Central memory CD4-positive, alpha-beta T cell (primary cell): ENCODE measurements at places on chromosomes 5 and 9.

GRCh38 chr5:53942724-53943123 lies 367.6 kb downstream of the ARL15 start:
- DNase-seq = no peak

DNA sequence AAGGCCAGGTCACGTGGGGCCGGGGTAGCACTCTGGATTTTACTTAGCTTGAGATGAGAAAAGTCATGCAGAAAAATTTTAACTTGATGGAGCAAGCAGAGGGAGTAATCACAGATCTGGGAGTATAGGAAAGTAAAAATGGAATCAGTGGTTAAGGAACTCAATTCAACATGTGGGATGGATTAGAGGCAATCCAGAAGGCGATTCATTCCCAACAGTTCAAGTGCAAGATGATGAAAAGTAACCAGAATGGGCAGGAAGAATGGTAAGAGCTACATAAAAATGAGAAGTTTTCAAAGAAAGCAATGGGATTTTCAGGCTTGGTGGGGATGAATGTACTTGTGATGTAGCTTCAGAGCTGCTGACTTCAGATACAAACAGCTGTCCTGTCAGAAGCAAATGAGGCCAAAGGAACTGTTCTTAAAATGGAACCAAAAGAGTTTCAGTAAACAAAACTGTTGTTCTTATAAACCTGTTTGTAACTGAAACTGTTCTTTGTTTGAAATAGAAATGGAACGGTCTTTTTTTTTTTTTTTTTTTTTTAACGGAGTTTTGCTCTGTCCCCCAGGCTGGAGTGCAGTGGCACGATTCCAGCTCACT lies 5.6 kb upstream of the SEC24A start:
- no peak for DNase-seq

DNA sequence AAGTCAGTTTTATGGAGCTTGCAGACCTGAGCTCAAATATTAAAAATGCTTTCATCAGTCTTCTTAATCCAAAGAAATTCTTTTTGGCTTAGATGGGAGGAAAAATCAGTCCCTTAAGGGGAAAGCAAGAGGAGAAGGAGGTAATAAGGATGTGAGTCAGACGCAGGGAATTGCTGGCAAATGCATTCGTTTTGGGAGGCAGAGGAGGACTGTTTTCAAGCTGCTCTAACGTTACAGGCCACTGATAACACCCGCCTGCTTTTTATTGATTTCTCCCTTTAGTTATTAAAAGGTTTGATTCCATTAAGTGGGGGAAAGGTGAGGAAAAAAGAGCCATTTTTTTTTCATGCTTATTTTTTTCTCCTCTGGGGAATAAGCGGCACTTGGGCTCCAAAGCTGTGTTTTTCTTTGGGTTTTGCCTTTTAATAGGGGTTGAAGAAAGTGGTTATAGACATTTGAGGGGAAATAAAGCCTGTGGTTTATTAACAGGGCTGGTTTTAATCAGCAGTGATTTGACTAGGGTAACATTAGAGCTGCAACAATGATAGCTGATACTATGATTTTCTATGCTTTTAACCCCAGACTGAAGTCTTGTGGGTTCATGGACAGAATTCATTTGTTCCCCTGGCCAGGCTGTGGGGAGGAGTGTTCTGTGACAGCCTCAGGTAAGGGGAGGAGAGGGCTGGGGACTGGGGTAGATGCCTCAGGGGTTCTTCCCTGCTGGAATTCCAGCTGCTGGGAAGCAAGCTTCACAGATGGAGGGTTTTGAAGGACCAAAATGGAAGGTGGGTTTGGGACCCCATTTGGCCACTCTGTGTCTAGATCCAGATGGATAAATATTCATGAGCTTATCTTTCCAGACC lies 225.2 kb downstream of the GAS1 start:
- DNase-seq = no peak

DNA sequence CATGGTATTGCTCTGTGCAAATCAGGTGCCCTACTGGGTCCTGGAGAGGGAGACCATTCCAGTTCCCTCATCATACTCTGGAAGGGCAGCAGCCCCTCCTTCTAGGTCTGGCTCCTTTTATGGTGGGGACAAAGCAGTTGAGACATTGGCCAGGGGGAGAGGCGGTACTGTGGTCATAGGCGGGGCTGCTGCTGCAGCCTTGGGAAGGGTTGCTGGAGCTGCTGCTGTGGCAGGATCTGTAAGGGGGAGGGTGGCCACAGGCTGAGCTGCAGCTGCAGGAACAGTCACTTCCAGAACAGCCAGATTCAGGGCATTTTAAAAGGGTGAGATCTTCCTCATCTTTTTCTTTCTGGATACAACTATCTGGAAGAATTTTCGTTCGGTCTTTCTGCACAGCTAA lies 233.0 kb upstream of the SGCD start:
- no peak for DNase-seq

DNA sequence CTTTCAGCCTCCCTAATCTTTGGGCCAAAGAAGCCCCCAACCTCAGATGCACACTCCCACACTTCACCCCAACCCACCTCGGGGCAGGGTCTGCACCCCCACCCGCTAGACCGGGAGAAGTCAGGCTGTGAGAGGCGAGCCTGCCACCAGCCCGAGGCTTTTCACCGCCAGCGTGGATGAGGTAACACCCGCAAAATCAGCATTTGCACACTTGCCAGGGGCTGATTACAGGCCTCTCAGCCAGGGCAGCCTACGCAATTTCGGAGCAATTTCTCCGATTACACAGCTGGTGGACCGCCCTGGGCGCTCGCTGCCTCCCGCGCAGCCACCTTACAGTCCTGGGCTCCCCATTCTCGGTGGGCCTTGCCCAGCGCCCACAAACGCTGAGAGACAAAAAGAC lies 68.5 kb downstream of the FOXD1 start:
- DNase-seq = no peak

DNA sequence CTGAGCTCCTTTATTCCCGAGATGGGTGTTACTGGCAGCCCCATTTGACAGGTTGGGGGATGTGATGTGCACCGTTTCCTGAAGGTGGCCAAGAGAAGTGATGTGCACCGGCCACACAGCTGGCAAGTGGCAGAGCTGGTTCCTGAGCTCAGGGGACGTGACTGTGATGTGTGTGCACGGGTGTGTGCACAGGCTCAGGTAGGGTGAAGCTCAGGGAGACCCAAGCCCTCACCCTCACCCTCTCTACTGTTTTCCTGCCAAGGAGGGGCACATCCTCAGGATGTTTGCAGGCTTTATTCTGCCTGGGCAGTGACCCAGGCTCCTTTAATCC lies 56.6 kb downstream of the WWC1 start:
- no peak for DNase-seq

- no peak for DNase-seq
These were observed 365.1 kb upstream of the PRR16 start for GRCh38 chr5:120098902-120099535.

DNA sequence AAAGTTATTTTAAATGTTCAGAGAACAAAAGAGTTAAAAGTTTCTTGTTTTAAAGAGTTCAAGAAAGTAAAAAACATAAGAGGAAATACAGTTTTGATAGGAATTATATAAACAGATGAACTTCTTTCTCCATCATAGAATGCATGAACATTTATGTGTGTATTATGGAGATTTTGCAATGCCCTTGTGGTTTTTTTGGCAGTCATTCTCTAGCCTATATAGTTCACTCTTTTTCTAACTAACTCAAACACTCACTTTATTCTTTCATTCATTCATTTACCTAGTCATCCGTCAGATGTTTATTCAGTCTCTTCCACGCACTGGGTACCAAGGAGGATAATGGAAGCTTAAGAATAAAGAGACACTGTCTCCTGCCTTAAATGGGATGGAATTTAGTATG lies 195.9 kb upstream of the VLDLR start:
- no peak for DNase-seq

DNA sequence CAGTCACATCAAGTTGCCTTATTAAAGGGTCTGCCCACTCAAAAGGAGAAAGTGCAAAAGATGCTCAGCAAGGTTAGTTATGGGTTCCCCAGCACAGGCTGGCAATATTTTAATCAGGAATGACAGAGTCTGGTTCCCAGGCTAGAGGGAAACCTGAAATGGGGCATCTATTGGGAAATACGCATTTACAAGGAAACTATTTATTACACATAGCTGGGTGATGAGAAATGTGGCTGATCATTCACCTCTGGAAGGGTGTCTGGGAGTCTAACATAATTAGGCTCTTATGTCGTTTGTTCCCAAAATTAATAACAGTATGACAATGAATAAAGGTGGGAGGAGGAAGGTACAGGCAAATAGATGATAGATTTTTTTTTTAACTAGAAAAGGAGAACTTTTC lies 314.7 kb downstream of the ENC1 start:
- DNase-seq = no peak

GRCh38 chr9:110426052-110426709 lies 88.5 kb upstream of the TXNDC8 start:
- DNase-seq = no peak

DNA sequence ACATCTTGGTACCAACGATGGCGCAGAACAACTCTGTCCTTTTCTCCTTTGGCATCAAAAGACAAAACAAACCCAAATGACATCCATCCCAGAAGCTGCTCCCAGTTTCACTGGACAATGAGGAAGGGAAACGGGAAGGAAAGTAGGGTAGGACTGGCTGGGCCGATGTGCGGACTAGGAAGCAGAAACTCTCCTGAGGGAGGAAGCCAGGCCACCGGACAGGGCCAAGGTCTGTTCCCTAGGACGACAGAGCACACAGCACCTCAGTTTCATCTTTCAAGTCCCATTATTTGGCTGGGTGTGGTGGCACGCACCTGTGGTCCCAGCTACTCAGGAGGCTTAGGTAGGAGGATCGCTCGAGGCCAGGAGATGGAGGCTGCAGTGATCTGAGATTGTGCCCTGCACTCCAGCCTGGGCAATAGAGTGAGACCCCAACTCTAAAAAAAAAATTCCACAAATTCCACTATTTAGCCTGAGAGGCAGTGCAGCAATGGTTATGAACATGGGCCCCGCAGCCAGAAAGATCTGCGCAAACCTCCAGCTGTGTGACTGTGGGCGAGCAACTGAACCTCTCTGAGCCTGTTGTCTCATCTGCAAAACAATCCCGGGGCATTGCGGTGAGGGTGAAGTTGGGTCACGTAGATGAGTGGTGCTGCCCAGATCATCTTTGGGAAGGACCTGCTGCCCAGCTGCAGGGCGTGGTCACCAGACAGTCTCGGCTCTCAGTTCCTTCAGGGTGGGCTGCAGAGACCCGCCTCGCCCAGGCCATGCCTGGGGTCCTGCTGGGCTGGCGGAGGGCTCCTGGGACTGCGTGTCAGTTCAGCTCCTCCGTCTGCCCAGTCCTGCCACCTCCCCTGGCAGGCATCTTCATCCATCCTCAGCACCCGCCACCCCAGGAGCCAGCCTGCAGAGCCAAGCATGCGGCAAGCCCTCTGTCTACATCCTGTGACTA lies 101.2 kb upstream of the RAPGEF1 start:
- DNase-seq = no peak

DNA sequence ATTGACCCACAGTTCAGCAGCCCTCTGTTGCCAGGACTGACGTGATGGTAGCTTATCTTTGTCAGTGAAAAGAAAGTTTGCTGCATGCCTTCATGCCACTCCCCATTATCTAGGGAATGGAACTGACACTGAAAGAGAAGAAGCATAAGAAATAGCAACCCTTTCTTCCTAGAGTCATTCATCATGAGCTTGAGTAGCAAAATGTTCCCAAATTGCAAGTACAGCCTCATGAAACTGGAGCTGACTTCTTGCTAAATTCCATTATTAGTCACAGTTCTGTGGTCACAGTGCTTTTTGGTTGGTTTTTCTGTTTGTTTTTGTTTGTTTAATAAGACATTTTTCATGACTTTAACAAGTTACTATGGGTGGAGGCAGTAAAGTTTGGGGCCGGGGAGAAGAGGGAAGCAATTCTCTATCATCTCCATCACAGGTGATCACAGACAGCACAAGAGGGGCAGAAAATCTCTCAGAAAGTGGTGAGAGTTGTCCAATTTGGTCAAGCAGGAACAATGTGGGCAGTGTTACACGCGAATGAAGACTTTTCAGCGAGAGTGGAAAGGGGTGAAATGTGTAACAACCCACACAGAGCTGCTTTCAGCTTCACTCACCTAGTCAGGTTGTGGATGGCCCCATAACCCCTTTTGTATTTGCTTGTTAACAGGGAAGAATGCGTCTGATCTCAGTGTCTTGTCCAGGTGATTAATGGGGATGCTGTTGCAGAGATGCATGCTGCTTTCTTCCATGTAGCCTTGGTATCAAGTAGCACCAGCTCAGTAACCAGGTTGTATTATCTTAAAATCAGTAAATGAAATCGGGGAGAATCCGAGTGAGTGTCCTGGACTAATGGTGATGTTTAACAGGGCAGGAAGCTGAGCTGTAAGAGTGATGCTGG lies 440.4 kb downstream of the DMRT2 start:
- no peak for DNase-seq

DNA sequence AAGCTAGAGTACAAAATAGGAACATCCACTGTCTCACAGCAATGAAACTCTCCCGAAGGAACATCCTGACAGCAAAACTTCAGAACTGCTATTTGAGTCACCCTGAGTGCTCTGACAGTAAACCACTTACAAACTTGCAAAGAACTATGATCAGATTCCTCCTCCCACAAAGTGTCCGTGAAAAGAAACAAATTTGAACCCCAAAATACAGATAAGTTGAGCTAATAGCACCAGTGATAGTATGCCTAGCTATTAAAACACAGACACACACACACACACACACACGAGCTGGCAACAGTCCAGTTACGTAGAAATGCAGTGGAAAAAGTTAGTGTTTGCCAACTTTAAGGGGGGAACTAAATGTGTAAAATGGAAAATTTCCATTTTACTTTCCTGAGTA lies 3.1 kb upstream of the GLIS3 start:
- no peak for DNase-seq

GRCh38 chr9:17635115-17635890 lies 56.4 kb downstream of the SH3GL2 start:
- DNase-seq = no peak

DNA sequence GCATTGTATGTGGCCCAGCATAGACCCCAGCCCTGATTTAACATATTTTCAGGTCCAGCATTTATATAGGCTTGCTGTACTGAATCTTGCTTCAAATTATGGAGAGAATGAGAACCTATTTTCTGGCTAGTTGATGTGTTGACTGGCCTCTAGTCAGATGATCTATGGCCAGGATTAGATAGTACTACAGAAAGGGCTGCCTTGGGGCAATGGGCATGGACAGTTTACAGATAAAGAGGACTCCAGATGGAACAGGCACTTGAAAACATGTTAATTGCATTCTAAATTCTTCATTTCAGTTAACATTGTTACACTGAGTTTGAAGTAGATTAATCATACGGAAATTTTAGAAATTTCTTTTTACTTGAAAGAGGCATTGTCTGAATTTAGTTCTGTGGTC lies 61.5 kb downstream of the RAB14 start:
- DNase-seq = no peak

- DNase-seq = no peak
These were observed 2.9 kb downstream of the SPTAN1 start for GRCh38 chr9:128555180-128555721.

- DNase-seq = no peak
These were observed 7.4 kb upstream of the MRPS2 start for GRCh38 chr9:135492886-135493669.

GRCh38 chr9:134705786-134706185 lies 64.2 kb downstream of the COL5A1 start:
- no peak for DNase-seq

- DNase-seq = no peak
These were observed 154.6 kb upstream of the GHR start for GRCh38 chr5:42268630-42269029.
